ENCODE measurements at places on chromosomes 2 and 18.

GRCh38 chr18:35089891-35090550 lies 48.8 kb downstream of the MAPRE2 start:
- DNase-seq: no peak

DNA sequence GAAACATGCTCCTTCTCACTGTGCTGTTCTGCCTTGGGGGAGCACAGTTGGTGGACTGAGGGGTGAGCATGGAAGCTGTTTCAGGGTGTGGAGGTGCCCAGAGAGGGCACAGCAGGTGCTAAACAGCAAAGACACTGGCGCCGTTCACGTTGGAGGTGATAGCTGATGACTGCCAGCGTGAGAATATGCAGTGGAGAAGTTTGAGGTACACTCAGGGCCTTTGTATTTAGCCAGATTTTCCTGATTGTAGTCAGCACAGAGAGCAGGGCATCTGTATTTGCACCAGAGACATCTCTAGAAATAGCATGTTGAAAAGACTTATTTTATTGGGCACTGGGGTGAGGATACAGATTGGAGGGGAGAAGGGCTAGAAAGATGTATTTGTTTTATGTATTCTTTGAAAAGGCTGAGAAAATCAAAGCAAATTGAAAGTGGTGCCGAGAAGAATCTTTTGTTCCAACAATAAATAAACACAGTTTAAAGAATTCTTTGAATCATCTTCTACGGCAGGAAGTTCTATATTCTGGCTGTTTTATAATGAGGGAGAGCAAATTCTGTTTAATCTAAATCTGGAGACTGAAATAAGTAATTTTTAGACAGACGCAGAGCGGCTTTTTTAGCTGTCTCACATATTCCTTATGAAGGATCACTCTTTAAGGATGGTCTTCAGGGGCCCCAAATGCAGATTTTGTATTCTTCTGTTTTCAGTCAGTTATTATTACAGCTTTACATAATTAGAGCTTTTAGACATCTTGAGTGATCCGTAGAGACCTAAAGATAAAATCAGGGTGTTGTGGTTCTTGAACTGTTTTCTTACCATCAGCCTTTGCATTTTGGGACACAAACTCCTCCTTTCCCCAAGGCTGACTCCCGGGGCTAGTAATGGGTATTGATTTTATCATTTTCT lies 7.1 kb downstream of the ZNF532 start:
- no peak for DNase-seq

DNA sequence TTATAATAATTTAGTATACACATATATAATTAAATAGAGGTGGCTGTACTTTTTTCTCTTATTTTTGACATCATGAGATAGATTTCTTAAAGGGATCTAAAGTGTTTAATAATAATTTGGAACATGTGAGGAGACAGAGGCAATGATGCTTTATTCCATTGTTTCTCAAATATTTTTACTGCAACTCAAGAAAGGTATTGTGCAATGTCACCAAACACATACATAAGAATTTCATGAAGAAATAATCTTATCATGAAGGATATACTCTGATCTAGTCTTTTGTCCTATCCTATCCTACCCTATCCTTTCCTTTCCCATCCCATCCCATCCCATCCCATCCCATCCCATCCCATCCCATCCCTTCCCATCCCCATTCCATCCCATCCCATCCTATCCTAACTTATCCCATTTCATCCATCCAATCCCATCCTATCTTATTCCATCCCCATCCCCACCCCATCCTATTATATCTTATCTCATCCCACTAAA lies 232.1 kb upstream of the SMIM21 start:
- no peak for DNase-seq

DNA sequence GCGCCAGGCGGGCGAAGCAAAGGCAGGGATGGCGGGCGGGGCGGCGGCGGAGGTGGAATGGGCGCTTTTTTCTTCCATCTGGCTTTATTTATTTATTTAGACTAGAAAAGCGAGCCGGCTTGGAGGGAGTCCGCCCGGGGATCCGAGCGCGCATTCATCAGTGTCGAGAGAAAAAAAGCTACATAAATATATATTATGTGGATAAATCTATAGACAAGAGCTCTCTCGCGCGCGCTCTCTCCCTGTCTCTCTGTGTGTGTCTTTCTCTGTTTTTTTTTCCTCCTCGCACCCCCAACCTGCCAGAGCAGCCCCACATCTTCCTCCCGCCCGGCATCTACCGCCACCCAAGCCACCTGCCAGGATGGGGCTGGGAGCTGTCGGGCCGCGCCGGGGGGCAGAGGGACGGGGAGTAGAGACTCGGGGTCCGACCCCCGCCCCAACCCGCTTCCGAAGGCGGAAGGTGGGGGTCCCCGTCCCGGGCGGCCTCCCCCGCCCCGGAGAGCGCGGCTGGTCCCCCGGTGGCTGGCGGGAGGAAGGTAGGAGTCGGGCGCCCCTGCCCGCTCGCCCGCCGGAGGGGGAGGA lies 972 bp upstream of the CELF4 start:
- no peak for DNase-seq

GRCh38 chr2:42401773-42402172 lies 40.8 kb upstream of the COX7A2L start:
- no peak for DNase-seq

DNA sequence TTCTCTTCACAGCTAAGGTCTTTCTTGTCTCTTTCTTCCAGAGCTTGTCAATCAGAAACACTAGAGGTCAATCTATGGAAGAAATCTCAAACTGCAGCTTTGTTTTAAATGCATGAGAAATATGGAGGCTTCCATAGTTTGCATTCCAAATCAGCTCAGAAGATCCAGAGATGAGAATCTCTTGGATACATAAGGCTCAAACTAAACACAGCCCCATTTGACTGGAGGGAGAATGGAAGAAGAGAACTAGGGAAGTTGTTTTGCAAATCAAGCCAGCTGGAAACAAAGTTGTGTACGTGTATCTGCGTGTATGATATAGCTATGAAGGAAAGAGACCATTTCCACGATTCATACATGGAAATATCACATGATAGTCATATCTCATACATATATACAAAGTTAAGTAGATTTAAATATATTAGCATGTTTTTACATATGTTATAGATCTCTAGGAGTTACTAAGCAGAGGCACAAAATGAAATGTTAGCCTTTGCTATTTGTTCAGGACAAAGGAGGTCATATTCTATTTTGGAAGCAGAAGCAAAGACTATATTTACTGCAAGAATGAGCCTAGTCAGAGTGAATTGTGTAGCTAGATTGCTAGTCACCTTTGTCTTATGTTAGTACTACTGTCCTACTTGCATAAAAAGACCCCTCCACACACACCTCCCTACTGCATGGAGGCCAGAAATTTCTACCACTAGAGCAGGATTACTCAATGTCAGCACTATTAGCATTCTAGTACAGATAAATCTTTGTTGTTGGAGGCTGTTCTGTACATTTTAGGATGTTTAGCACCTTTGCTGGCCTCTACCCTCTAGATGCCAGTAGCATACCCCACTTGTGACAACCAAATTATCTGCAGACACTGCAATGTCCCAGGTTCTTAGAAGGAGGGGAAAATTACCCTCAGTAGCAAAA lies 303.5 kb upstream of the CHAC2 start:
- DNase-seq: no peak

- no peak for DNase-seq
These were observed 10.5 kb upstream of the FAM124B start for GRCh38 chr2:224412141-224413015.
